ENCODE measurements at places on chromosomes 3 and 15. TPM values are rescaled to one million over a fixed set of nuclear protein-coding genes. Genes with fewer than 3 reads are reported as not detected.

Gene CHAC1
- polyA plus RNA-seq, result 8.3 TPM

Gene COL6A5
- polyA plus RNA-seq, result not detected

Gene SLC2A2
- not detected for polyA plus RNA-seq

Gene IQCF5
- polyA plus RNA-seq, result not detected

Gene VEPH1
- 0.96 TPM for polyA plus RNA-seq

Gene CHRNA7
- polyA plus RNA-seq, result not detected

Gene SHC4
- polyA plus RNA-seq, result 0.64 TPM

Gene NCK1
- 31.9 TPM for polyA plus RNA-seq

Gene SLITRK3
- polyA plus RNA-seq, result not detected

Gene RLBP1
- not detected for polyA plus RNA-seq

Gene ACKR4
- polyA plus RNA-seq, result 0.60 TPM

Gene QRICH1
- 43.1 TPM for polyA plus RNA-seq

Gene RAB11A
- 468 TPM for polyA plus RNA-seq

Gene CFAP92
- polyA plus RNA-seq, result not detected

Gene RTF1
- polyA plus RNA-seq, result 18.6 TPM

Gene GNAT1
- polyA plus RNA-seq, result 0.06 TPM

Gene RTP3
- polyA plus RNA-seq, result not detected

Gene ANKRD63
- polyA plus RNA-seq, result not detected

Gene GCSAM
- 0.69 TPM for polyA plus RNA-seq

Gene SH3GL3
- polyA plus RNA-seq, result 0.04 TPM

Gene TEX55
- not detected for polyA plus RNA-seq

Gene CLEC3B
- 8.8 TPM for polyA plus RNA-seq

Gene IGF2BP2
- polyA plus RNA-seq, result 18.6 TPM

Gene KBTBD13
- not detected for polyA plus RNA-seq

Gene DMXL2
- polyA plus RNA-seq, result 14.4 TPM

Gene CPN2
- not detected for polyA plus RNA-seq

Gene BTLA
- not detected for polyA plus RNA-seq

Gene SCG3
- 1.2 TPM for polyA plus RNA-seq

Gene NBEAL2
- 11.3 TPM for polyA plus RNA-seq

Gene HIGD2B
- polyA plus RNA-seq, result not detected

Gene SPINK8
- not detected for polyA plus RNA-seq

Gene AADACL2
- polyA plus RNA-seq, result not detected

Gene KLHDC8B
- 11.3 TPM for polyA plus RNA-seq

Gene ZNF80
- polyA plus RNA-seq, result not detected

Gene KLHL40
- polyA plus RNA-seq, result not detected

Gene CSTA
- 11.0 TPM for polyA plus RNA-seq

Gene ATP13A5
- not detected for polyA plus RNA-seq

Gene MOBP
- polyA plus RNA-seq, result 0.60 TPM

Gene RBM15B
- 9.6 TPM for polyA plus RNA-seq

Gene SLC24A5
- polyA plus RNA-seq, result not detected

Gene ASB14
- polyA plus RNA-seq, result not detected

Gene CCDC33
- 0.09 TPM for polyA plus RNA-seq

Gene PIERCE2
- 4.3 TPM for polyA plus RNA-seq

Gene GOLGA8A
- 22.5 TPM for polyA plus RNA-seq

Gene RETNLB
- 48.6 TPM for polyA plus RNA-seq

Gene ANKUB1
- polyA plus RNA-seq, result not detected

Gene ALCAM
- 3.7 TPM for polyA plus RNA-seq

Gene UBA7
- 92.6 TPM for polyA plus RNA-seq

Gene ITIH1
- not detected for polyA plus RNA-seq

Gene SYNPR
- 0.32 TPM for polyA plus RNA-seq

Gene GRK7
- under 0.01 TPM for polyA plus RNA-seq

Data from sigmoid colon (tissue), 7 donors.